ENCODE measurements at places on chromosomes 6 and 20.

DNA sequence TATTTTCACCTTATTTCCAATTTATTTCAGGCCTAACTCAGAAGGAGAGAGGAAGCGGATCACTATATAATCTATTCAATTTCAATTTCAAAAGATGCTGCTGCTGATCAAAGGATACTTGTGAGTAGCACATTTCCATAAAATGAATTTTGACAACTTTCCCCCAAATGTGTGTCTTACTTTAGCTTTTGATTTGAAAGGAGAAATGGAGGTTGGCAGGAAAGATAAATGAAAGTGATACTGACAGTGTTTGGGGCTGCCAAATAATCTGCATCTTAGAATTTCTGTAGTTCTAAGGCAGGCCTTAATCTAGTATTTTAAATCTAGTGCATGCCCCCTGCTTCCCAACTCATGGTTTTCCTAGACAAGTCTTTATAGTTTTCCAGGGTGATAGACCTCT is 535.4 kb downstream of the DOK5 start:
- DNase-seq, result no peak

DNA sequence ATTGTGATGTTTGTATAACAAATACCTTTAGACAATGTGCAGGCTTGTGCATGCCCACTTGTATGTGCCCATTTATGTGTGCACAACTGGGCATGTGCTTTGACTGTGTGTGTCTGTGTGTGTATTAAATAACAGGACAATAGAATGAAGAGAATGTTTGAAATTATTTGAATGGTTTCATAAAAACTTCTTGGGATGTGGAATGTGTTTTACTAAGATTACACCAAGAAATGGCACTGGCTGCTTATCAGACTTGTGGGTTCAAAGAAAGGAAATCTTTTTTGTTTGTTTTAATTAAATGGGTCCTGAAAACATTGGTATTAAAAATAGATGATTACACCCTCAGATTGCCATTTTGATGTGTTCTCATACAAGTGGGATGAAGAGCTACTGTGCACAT is 191.6 kb upstream of the CCN2 start:
- DNase-seq, result no peak

DNA sequence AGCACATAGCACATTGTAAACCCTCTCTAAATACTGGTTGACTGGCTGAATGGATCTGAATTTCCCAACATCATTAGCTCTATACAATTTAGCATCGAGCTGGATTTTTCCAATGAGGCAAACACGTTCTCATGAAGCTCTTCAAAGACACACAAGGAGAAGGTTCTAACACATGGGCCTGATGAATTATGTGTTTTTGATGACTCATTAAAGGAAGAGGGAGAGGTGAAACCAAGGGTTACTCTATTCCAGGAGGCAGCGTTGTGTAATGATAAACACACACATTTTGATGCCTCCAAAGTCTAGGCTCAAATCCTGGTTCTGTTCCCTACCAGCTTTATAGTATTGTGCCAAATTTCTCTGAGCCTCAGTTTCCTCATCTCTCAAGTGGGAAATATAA is 84.3 kb downstream of the PFDN4 start:
- no peak for DNase-seq

GRCh38 chr20:61762167-61762710 is 303.4 kb downstream of the TAF4 start:
- no peak for DNase-seq

GRCh38 chr20:34705397-34706301 is 1.5 kb downstream of the TP53INP2 start:
- DNase-seq, result no peak
